Heart right ventricle (tissue), 16 donors: ENCODE measurements at places on chromosomes 16 and 17. TPM values are rescaled to one million over a fixed set of nuclear protein-coding genes. Genes with fewer than 3 reads are reported as not detected.

Gene ACSM2A
- not detected for total RNA-seq

- H3K4me1 ChIP-seq = peaks cover 12% of the 10 kb centered on the region
- peaks cover 5% of the 10 kb centered on the region for H3K36me3 ChIP-seq
- no peaks in the 10 kb centered on the region for H3K27me3 ChIP-seq
- peak overlapping the region; percentile 93 for H3K27ac ChIP-seq
- no peak for DNase-seq
Observed at GRCh38 chr17:81832608-81833159, 407 bp downstream of the MCRIP1 start.

Gene CHRNE
- total RNA-seq = 1.6 TPM

DNA sequence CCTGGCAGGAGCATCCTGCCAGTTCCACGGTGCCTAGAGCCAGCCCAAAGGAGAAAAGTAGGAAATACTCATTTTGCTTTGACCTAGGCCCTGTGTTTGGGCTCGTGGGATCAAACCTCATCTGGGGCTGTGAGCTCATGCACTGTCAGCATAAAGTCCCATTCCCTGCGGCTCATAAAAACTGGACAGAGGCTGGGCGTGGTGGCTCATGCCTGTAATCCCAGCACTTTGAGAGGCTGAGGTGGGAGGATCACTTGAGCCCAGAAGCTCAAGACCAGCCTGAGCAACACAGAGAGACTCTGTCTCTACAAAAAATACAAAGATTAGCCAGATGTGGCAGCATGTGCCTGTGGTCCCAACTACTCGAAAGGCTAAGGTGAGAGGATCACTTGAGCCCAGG, 17.9 kb downstream of the ATP6V0D1 start:
- H3K27me3 ChIP-seq = no peaks in the 10 kb centered on the region
- DNase-seq = no peak
- H3K4me3 ChIP-seq = no peak overlapping the region
- peaks cover 81% of the 10 kb centered on the region for H3K4me1 ChIP-seq

Gene SLC39A11
- 5.0 TPM for total RNA-seq

DNA sequence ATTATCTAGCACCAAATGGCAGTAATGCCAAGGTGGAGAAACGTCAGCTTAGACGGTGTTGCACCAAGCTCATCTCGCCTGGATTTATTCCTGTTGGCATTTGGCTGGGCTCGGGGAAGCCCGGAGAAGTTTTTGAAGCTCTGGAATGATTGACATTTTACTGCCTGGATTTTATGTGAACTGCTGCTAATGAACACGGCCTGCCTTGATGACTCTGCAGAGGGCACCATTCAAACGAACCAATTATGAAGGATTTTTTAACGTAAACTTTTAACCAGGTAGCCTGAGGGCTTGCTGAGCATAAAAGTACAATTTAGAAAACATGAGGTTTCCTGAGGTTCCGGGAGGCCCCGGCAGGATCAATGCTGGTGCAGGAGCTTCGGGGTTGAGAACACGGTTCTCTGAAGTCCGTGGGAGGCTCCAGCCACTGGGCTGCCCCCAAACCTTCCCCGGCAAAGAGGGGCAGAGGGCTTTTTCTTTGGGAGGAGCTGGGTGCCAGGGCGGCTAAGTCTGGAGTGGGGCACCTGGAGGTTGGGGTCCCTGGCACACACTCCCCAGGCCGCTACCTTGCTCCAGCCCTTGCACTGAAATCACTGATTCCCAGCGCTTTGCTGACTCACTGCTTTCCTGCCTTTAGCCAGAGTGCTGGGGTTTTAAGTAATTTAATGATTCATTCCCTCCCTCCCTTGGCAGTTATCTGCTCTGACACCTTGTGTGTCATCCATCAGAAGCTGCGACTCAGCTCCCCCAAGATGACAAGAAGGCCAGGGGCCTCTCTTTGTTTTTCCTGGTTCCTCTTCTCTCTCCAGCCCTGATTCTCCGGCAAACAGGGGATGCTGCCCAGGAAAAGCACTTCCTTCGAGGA, 161.2 kb upstream of the IRX3 start:
- peaks cover 15% of the 10 kb centered on the region for H3K4me1 ChIP-seq
- H3K4me3 ChIP-seq = no peak overlapping the region
